ENCODE measurements at places on chromosomes 13 and 19.

- DNase-seq: no peak
Measured at GRCh38 chr13:44270150-44270549, 103.5 kb upstream of the SERP2 start.

DNA sequence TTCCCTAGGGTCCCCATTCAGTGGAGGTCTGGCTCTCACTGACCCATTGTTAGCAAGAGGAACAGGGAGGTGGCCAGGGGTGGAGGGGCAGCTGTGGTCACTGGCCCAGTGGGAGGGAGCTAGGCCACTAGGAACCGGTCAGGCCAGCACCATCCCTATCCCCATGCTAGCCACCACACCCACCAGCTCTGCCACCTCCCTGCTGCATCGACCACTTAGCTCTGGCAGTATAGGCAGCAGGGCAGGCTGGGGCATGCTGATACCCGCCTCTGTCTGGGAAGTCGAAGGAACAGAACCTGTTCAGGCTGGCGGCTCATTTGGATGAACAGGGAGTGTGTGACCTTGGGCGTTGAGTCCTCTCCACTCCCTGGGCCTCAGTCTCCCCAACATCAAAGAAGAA is 4.7 kb downstream of the PPP1R13L start:
- DNase-seq: no peak

- DNase-seq: peak; percentile 62
Measured at GRCh38 chr19:51440846-51441409, 17.3 kb downstream of the SIGLEC8 start.

DNA sequence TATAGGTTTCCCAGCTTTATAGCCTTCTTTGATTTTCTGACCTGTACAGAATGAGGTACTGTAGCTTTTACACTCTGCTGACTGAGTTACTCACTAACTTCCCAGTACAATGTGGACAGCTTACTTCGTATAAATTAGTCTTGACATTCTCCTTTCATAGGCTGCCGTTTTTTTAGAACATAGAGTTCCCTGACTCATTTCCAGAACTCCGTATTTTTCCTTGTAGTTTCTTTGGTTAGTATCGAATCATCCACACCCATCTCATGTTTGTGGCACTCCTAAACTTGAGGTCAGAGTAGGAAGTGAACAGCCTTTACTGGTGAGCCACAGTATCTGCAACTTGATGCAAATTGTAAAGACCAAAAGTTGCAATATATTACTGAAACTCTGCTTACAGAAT is 303.9 kb downstream of the SLITRK5 start:
- DNase-seq: no peak

DNA sequence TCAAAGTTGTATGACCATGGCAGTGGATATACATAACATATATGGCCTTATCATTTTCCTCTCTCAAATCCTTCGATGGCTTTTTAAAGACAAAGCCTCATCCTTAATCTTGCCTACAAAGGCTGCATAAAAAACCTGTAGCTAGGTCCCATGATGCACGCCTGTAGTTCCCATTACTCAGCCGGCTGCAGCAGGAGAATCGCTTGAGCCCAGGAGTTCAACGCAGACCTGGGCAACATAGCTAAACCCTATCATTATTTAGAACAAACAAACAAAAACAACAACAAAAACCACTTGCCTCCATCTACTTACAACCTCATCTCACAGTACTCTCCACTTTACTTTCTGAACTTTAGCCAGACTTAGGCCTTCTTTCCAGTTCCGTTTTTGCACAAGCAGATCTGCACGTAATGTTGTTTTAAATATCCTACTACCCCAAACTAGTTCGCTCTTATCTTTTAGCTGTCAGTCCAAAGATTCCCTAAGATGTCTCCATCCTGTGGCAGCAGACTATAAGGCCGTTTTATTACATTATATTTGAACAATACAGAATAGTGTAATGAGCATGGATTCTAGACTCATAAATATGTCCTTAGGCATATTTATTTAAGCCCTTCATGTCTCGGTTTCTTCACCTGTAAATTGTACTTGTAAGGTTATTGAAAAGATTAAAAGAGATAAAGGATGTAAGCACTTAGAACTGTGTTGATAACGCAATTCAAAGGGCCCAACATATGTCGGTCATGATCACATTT is 969 bp upstream of the POMP start:
- DNase-seq: peak; percentile 57
